HT1080 (cell line): ENCODE measurements at places on chromosomes 12 and 14. TPM values are rescaled to one million over a fixed set of nuclear protein-coding genes. Genes with fewer than 3 reads are reported as not detected.

GRCh38 chr12:24244801-24245200 is 295.3 kb upstream of the SOX5 start:
- DNase-seq = no peak

GRCh38 chr12:99960311-99960710 is 24.4 kb downstream of the ANKS1B start:
- no peak for DNase-seq

DNA sequence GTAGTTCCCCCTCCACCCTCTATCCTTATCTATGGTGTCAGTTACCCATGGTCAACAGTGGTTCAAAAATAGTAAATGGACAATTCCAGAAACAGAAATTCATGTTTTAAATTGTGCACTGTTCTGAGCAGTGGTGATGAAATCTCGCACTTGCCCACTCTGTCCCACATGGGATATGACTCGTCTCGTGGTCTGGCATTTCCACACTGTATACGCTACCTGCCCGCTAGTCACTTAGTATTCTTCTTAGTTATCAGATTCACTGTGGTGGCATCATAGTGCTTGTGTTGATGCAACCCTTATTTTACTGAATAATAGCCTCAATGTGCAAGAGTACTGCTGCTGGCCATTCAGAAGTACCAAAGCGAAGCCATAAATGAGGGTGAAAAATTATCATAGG is 507.0 kb downstream of the SNAPC1 start:
- peak; percentile 56 for DNase-seq

DNA sequence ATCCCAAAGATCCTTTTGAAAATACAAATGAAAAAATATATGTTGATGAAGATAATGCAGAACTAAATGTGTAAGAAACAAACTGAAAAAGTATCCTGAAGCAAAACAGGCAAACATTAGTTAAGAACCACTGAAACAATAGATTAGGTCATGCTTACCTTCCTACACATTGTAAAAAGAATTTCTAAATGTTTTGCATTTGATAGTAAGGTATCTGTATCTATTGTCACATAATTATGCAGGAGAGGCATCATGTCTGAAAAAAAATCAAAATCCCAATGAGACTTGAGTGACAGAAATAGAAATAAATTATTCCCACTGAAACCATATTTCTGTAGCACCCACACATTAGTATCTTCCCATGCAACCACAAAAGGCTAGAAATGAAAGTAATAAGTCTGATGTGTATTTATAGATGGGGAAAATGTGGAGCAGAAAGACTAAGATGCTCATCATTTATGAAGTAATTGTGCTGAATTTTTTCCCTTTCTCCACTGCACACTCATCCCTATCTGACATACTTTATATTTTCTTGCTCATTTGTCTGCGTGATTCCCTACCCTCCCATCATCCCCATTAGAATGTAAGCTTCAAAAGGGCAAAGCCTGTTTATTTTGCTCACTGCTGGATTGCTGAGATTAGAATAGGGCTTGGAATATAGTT is 43.5 kb downstream of the IPO8 start:
- no peak for DNase-seq

- DNase-seq = no peak
Observed at GRCh38 chr14:88300817-88301216, 22.3 kb downstream of the KCNK10 start.

- no peak for DNase-seq
Observed at GRCh38 chr12:24848941-24849477, 99.9 kb downstream of the BCAT1 start.

DNA sequence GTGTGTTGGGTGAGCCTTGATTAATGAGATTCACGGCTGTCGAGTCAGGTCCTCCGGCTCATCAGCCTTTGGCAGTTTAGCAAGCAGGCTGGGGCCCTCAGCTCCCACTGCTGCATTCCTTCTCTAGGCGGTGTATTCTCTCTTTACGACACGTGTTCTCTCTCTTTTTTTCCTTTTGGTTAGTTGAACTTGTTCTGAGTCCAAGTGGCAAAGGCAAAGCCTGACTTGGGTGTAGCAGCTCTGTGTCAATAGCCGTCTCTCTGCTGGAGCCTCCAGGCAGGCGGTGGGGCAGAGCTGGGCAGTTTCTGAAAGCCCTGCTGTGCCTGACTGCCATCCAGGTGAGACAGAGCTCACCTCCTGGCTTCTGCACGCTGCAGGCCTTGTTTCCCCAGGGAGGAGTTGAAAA is 46.6 kb downstream of the SUSD6 start:
- DNase-seq = peak; percentile 5

GRCh38 chr12:40903040-40903439 is 210.8 kb downstream of the CNTN1 start:
- no peak for DNase-seq

DNA sequence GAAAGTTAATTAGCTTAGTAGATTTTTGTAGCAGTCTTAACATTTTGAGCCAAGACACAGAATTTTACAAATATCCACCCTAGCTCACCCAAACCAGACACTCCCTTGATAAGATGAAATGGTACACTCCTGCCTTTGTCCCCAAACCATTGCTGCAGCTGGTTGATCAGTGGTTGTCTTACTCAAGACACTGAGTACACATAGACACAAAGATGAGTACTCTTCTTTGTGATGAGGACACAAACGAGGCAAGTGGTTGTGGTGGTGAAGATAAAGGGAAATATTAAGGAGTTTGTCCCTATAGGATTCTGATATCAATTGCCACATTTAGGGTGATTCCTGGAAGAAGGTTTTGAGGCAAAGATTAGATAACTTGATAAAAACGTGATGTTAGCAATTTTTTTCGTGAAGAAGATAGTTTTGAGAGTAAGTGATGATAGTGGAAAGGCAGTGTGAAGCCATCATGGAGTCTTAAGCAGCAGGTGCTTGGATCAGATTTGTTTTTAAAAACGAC is 21.4 kb upstream of the ATP2B1 start:
- DNase-seq = no peak

- DNase-seq = no peak
Observed at GRCh38 chr12:119129827-119130434, 48.8 kb upstream of the HSPB8 start.

DNA sequence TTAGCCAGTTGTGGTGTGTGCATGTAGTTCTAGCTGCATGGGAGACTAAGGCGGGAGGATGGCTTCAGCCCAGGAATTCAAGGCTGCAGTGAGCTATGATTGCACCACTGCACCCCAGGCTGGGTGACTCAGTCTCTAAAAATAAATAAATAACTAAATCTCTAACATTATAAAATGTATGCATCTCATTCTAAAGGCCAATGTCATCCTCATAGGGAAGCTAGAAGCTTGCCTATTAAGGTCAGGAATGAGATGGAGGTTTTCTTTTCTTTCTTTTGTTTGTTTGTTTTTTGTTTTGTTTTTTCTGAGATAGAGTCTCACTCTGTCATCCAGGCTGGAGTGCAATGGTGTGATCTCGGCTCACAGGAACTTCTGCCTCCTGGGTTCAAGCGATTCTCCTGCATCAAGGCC is 48.8 kb upstream of the PAPLN start:
- DNase-seq = peak; percentile 30

DNA sequence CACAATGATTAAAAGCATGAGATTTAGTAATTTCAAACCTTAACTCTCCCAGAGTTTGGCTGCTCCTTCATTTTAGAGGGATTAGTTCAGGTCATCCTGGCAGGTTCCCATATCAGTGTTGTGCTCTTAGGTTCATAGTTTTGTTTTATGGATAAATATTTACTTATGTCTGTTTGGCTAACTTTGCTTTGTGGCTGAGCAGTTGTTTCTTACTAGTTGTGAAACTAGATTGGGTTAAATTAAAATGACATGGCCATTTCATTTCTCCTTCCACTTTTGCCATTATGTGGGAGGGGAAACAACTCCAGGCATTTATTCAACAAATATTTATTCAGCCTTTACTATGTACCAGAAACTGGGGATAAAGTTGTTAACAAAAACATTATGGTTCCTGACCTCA is 158.8 kb downstream of the TMTC3 start:
- no peak for DNase-seq

GRCh38 chr12:89448526-89448925 is 76.1 kb downstream of the GALNT4 start:
- no peak for DNase-seq

- DNase-seq = no peak
Observed at GRCh38 chr12:127538316-127538715, 728.7 kb upstream of the TMEM132C start.

GRCh38 chr12:870378-870777 is 79.1 kb downstream of the RAD52 start:
- no peak for DNase-seq

DNA sequence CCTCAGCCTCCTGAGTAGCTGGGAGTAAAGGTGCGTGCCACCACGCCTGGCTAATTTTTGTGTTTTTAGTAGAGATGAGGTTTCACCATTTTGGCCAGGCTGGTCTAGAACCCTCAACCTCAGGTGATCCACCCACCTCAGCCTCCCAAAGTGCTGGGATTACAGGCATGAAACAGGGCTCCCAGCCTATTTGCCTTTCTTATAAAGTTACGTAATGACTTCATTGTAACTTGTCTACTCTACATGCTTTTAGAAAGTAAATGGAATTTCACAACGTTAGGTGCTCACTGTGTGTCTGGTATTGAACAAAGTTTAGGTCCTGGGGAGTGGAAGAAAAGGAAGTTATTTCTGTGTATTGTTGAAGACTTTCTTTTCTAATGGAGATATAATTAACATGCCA is 12.5 kb downstream of the CFAP251 start:
- DNase-seq = no peak

DNA sequence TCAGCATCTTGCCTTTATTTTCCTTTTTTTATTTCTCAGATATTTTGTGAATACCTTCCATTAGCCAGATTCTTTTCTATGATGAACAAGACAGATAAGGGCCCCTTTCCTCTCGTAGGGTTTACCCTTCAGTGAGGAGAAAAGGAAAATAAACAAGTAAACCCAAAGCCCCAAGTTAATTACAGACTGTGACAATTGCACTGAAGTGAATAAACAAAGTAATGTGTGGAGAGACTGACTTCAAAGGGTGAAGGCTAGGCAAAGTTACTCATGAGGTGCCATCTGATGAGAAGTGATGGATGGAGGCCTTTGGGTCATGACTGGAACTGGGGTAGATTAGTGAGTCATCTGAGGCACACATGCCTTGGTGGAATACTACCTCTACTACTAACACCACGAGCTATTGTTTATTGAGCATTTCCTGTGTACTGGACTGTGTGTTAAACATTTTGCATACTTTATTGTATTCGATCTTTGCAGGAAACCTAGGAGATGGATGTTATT is 143.4 kb upstream of the PRICKLE1 start:
- DNase-seq = no peak

DNA sequence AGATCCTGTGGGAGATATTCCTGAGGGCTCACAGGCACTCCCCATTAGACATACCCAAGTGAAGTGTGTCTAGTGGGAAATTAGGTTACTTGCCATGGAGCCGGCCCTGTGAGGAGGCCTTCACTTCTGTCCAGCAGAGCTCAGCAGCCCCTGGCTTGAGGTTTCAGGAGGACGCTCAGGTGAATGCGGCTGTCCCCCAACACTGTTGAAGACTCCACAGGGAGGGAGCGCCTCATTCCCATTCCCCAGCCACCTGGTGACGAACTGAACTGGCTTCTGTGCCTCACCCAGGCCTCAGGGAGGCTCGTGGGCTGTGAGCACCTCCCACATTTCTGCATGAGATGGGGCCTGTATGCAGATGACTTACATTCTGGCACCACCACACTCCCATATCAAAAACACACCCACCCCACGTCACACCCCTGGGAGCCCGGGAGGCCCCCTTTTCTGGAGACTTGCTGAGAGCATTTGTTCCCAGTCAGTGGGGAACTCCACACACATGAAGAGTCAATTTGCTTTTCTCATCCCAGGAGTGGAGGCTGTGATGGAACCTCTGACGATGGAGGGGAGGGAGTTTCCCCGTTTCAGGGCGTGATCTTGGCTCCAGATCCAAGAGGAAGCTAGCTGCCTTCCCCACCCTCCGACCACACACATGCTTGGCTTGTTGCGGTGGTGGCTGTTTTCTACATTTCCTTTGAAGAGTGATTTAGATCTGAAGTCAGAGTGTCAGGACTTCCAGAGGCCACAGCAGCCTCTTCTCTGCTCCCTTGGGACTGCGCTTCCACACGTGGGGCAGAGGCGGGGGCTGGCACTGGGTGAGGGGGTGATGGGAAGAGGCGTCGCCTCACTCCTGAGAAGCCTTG is 120.7 kb downstream of the ADGRD1 start:
- DNase-seq = no peak

GRCh38 chr14:24065408-24065807 is 6.0 kb upstream of the CPNE6 start:
- DNase-seq = no peak

DNA sequence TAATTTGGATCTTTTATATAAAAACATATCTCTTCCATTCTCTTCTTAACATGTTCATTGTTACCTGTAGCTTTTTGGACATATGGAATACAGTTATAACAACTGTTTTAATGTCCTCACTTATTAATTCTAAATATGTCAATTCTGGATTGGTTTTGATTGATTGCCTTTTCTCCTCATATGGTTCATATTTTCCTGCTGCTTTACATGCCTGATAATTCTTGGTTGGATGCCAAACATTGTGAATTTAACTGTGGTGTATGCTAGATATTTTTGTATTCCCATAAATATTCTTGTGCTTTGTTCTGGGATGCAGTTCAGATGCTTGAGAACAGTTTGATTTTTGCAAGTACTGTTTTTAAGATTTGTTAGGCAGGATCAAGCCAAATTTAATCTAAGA is 10.8 kb downstream of the C14orf132 start:
- DNase-seq = no peak

GRCh38 chr12:114168061-114168460 is 201.9 kb upstream of the RBM19 start:
- DNase-seq = peak; percentile 34

- no peak for DNase-seq
Observed at GRCh38 chr14:68254669-68255527, 435.3 kb downstream of the RAD51B start.

GRCh38 chr12:17971850-17972249 is 118.1 kb downstream of the RERGL start:
- DNase-seq = peak; percentile 12

- DNase-seq = no peak
Observed at GRCh38 chr12:29102741-29103140, 46.3 kb upstream of the FAR2 start.

- peak; percentile 99 for DNase-seq
Observed at GRCh38 chr14:89000007-89000942, 175.8 kb downstream of the TTC8 start.

GRCh38 chr14:91244501-91244901 is at the start of gene GPR68:
Gene GPR68 (minus strand): TSS chr14:91244704. CDS start chr14:91235050, 9,654 bp downstream.
- no peak for DNase-seq

GRCh38 chr12:12901158-12901791 is 9.9 kb downstream of the GPRC5A start:
- peak; percentile 96 for DNase-seq

Gene MYF6
- not detected in 2 replicates for total RNA-seq

Gene MAP1LC3B2
- 0.53 TPM in 1 of 2 replicates, not detected in the other for total RNA-seq

Gene CLEC2A
- total RNA-seq = not detected in 2 replicates

Gene ZDHHC22
- total RNA-seq = 0.10 TPM in 1 of 2 replicates, not detected in the other

Gene SPIC
- total RNA-seq = not detected in 2 replicates

Gene APOF
- not detected in 2 replicates for total RNA-seq

Gene SLC35F4
- 0.13 and 0.37 TPM in 2 replicates for total RNA-seq

Gene KLRK1
- total RNA-seq = not detected in 2 replicates

Gene VRTN
- total RNA-seq = not detected in 2 replicates

Gene KRT80
- total RNA-seq = 6.7 and 8.2 TPM in 2 replicates

Gene SMOC1
- 0.97 and 1.5 TPM in 2 replicates for total RNA-seq

Gene CREBL2
- 25.4 and 26.8 TPM in 2 replicates for total RNA-seq

Gene TMPRSS12
- not detected in 2 replicates for total RNA-seq
